CD4-positive, alpha-beta memory T cell (primary cell): ENCODE measurements at places on chromosomes 4 and X.

- DNase-seq, result no peak
Observed at GRCh38 chr4:182653596-182653995, 263.6 kb downstream of the DCTD start.

DNA sequence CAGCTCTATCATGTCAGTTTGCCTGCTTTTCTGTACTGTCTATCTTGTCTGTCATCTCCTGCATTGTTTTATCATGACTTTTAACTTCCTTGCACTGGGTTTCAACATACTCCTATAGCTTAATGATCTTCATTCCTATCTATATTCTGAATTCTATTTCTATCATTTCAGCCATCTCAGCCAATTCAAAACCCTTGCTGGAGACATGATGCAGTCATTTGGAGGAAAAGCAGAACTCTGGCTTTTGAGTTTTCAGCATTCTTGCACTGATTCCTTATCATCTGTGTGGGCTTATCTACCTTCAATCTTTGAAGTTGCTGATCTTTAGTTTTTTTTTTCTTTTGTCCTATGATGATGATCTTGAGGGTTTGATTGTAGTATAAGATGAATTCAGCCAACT is 493.8 kb upstream of the GALNT7 start:
- DNase-seq, result no peak

- no peak for DNase-seq
Observed at GRCh38 chr4:101187841-101188240, 159.5 kb downstream of the PPP3CA start.

GRCh38 chr4:11632025-11632424 is 203.3 kb upstream of the HS3ST1 start:
- DNase-seq, result no peak

DNA sequence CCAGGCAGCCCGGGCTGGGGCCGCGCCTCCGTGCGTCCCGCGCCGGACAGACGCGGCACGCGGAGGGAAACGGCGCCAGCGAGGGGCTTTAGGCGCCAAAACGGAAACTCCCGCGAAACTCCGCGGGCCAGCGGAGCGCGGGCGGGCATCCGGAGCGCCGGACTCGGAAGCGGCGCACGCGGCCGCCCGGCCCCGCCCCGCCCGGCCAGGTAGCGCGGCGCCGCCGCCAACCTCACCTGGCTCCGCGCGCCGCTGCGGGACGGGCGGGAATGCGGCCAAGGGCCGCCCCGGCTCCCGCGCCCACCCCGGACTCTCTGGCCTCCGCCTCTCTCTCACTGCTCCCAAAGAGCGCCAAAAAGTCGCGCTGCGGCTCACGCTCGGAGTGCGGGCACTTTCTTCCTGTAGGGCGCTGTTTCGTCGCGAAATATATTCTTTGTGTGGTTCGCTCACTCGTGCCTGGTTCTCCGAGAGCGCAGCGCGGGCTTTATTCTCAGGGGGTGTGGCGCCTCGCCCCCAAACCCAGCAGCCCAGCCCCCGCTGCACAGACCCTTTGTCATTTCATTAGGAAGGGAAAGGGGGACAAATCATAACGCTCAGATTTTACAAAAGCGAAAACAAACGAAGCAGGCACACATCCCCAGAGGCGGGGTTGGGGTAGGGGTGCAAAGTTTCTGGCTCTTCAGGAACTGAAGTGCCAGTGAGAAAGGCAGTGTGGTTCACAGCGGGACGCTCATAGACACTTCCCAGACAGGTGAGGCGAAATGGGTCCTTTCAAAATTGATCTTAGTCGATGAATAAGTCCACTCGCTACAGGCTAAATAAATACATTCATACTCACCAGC is 961 bp upstream of the MBNL3 start:
- peak; percentile 55 for DNase-seq

DNA sequence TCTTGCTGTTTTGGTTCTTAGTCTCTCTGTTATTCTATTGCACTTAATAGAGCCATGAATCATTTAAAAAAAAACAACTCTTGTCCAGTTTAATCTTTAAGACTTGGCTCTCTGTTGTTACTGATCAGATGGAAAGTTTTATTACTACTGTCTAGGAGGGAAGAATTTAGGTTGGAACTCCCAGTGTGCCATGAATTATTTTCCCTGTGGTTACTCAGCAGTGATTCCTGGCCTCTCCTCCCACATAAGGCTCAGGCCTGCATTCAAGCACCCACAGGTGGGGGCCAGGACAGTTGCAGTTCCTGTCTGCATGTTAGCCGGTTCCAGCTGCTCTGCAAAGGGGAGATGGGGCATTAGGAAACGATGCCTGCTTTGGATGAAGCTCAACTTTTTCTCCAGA is 29.8 kb upstream of the ESX1 start:
- DNase-seq, result no peak

GRCh38 chr4:146488495-146489174 is 33.1 kb downstream of the SLC10A7 start:
- peak; percentile 8 for DNase-seq

- no peak for DNase-seq
Observed at GRCh38 chr4:62482355-62482754, 1282.2 kb downstream of the ADGRL3 start.

- peak; percentile 63 for DNase-seq
Observed at GRCh38 chr4:6641164-6641970, 882 bp downstream of the MRFAP1 start.

GRCh38 chr4:95728145-95728544 is 111.7 kb upstream of the PDHA2 start:
- no peak for DNase-seq

DNA sequence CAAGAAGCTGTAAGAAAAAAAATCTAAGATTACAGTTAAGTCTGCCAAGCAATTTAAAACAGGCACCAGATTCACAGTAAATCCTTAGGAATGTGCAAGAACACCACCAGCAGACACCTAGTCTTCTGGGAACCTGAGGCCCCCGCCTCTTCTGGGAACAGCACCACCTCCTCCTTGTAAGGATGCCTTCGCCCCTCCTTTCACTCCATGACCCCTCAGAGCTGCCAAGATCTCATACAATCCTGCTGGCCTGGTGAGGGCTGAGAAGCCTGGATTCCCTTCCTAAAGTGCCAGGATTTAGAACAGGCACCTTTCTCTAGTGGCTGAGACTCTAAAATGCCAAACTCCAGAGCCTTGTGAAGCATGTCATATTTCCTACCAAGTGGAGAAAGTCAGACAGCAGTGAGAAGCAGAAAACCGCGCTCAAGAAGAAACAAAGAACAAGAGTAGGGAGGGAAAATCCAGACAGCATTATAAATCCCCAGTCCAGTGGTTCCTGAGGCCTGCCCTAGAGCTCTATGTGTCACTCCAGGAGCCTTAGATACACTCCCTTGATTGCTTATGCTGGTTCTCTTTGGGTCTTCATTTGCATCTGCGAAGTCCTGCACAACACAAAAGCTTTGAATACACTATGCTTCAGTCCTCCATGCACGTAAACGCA is 166.4 kb downstream of the TSPAN5 start:
- no peak for DNase-seq
